ENCODE measurements at places on chromosomes 4 and X.

DNA sequence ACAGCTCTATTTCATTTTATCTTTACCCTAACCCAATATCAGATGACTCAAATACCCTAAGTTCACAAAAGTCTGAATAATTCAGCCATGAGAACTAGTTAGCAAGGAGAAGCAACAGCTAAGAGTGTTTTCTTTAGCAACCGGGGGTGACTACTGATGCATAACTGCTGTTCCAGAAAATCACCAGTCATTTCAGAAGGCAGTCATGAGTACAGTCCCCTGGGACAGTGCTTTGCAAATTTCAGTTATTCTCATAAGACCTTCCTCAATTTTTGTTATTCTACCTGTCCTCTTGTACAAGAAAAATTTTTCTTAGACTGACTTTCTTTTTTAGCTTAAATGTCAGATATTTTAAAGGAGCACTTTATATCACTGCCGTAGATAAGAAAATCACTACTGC lies 16.4 kb downstream of the BANK1 start:
- DNase-seq: no peak

GRCh38 chr4:169147191-169147590 lies 123.6 kb downstream of the SH3RF1 start:
- DNase-seq: no peak

DNA sequence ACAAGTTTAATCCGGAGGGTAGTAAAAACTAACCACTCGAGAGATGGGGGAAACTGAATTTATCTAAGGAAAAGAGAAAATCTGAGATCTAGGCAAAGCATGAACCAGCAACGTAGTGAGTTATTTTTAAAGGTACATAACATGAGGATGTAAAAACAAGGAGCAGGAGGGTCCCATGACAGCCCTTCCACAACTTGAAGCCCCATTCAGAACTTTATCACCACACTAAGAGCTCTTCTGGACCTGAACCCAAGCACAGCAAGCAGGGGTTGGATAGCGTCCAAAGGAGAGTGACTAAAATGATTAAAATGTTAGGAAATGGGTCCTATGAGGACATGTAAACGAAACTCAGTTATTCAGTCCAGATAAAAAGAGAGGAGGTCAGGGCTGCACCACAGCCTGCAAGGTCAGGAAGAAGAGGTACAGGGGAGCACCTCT lies 16.2 kb downstream of the SH3RF1 start:
- DNase-seq: no peak

GRCh38 chr4:80781431-80781830 lies 249.1 kb upstream of the BMP3 start:
- DNase-seq: no peak

DNA sequence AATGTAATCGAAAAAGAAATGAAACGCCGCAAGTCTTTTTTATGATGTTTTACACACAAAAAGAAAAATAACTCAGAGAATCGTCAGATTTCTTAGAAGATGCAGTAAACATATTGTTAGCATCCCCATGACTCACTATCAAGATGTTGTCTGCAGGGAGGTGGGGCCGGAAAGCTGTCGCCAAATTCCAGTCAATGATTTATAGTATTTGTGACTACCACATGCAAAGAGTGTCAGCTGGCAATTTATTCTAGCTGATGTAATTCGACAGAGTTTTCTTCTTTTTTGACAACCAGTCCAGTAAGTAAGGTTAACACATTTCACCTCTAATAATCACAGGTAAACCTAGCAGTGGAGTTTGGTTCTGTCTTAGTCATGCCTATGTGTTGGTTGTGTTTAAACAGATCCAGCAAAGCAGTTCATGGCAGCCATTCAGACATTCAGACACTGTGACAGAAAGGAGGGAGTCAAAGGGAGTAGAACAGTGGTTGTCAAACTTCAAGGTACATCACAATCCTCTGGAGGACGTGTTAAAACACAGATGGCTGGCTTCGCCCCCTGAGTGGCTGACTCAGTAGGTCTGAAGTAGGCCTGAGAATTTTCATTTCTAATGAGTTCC lies 19.8 kb upstream of the PPP1R2C start:
- no peak for DNase-seq

GRCh38 chr4:168841000-168841671 lies 168.9 kb downstream of the CBR4 start:
- no peak for DNase-seq

GRCh38 chr4:98613453-98614075 lies 44.8 kb downstream of the TSPAN5 start:
- no peak for DNase-seq

- no peak for DNase-seq
Observed at GRCh38 chr4:54626113-54626512, 31.6 kb upstream of the KIT start.

DNA sequence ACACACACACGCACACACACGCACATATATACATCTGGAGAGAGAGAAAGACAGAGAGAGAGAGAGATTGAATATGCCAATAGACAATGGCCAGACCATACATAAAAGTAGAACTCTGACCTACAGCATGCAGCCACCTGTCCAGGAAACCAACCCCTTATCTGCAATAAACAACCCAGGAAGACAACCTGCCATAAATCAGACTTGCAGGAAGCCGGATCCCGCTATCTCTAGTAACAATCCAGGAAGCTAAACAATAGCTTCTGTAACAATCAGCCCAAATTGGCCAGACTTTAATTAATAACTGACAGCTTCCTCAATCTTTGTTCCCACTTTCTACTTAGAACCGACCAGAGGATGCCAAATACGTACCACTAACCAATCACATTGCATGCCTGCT lies 173.2 kb downstream of the LDB2 start:
- DNase-seq: no peak

- no peak for DNase-seq
Observed at GRCh38 chrX:63402106-63402505, 51.0 kb upstream of the SPIN4 start.

GRCh38 chrX:2188330-2188792 lies 312.4 kb downstream of the DHRSX start:
- no peak for DNase-seq

- no peak for DNase-seq
Observed at GRCh38 chr4:139887376-139887802, 221.8 kb downstream of the MGST2 start.

DNA sequence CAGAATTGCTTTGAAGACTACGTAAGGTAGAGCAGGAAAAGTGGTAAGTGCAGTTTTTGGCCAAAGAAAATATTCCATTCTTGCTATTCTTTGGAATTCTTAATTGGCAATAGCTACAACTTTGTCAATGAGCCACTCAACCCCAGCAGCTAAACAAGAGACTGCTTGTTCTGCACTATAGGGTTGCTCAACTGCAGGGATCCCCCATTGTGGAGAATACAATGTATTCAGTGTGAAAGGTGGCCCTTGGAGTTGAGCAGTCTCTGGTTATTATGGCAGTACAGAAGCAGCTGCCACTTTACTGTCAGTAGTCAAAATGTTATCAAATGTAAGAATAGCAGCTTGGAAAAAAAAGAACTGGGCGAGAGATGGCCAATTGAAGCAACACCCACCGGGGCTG lies 808.7 kb downstream of the CENPC start:
- DNase-seq: no peak

GRCh38 chr4:68724426-68724825 lies 54.0 kb upstream of the UGT2B15 start:
- DNase-seq: no peak

DNA sequence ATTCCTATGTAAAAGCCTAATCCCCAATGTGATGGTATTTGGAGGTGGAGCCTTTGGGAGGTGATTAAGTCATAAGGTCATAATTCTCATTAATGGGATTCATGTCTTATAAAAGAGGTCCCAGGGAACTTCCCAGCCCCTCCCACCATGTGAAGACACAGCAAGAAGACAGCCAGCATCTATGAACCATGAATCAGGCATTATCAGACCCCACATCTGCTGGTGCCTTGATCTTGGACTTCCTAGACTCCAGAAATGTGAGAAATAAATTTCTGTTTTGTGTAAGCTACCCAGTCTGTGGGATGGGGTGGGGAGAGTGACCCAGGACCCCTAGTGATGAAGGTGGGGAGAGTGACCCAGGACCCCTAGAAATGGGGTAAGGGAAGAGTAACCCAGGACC lies 6.1 kb upstream of the DAPP1 start:
- DNase-seq: no peak

- DNase-seq: no peak
Observed at GRCh38 chr4:107747748-107748486, 27.9 kb upstream of the PAPSS1 start.

- DNase-seq: no peak
Observed at GRCh38 chrX:136639506-136640176, 8.3 kb upstream of the CD40LG start.

DNA sequence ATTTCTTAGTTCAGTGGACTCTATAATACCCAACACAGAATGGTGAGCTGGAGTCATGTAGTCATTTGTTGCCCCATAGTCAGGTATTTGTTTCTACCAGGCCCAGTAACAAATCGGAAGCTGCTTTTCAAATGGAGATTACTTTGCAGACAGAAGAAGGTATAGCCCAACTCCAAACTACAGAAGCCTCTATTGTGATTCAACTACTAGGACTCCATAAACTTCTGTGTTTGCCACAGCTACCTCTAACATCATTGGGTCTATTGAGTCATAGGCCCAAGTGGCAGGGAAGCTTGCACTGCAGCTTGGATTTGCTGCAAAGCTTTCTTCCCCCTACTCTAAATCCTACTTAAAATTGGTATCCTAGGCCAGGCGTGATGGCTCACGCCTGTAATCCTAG lies 148.8 kb upstream of the STK26 start:
- DNase-seq: no peak

Data from amygdala (tissue), 56 donors.